ENCODE measurements at places on chromosomes 11 and 22. TPM values are rescaled to one million over a fixed set of nuclear protein-coding genes. Genes with fewer than 3 reads are reported as not detected.

- H3K27ac ChIP-seq: no peak overlapping the region
- H3K36me3 ChIP-seq: peaks cover 11% of the 10 kb centered on the region
- no peaks in the 10 kb centered on the region for H3K4me1 ChIP-seq
- DNase-seq: peak; percentile 69
- H3K27me3 ChIP-seq: no peaks in the 10 kb centered on the region
These were observed 49.7 kb upstream of the CARS1 start for GRCh38 chr11:3106736-3107524.

- no peaks in the 10 kb centered on the region for H3K36me3 ChIP-seq
- peak overlapping the region; percentile 34 for H3K27ac ChIP-seq
- no peak overlapping the region for H3K4me3 ChIP-seq
- H3K27me3 ChIP-seq: no peaks in the 10 kb centered on the region
These were observed 83.9 kb upstream of the SNX19 start for GRCh38 chr11:130999992-131000770.

GRCh38 chr11:124754309-124754708 is 2.3 kb upstream of the VSIG2 start:
- H3K4me1 ChIP-seq: peaks cover 6% of the 10 kb centered on the region
- H3K27me3 ChIP-seq: peaks cover 55% of the 10 kb centered on the region
- H3K36me3 ChIP-seq: no peaks in the 10 kb centered on the region
- no peak overlapping the region for H3K4me3 ChIP-seq

- H3K4me1 ChIP-seq: no peaks in the 10 kb centered on the region
- no peaks in the 10 kb centered on the region for H3K36me3 ChIP-seq
- H3K4me3 ChIP-seq: peak overlapping the region; percentile 15
- DNase-seq: no peak
- H3K27me3 ChIP-seq: no peaks in the 10 kb centered on the region
These were observed 50.1 kb downstream of the ACER3 start for GRCh38 chr11:76910620-76911414.

DNA sequence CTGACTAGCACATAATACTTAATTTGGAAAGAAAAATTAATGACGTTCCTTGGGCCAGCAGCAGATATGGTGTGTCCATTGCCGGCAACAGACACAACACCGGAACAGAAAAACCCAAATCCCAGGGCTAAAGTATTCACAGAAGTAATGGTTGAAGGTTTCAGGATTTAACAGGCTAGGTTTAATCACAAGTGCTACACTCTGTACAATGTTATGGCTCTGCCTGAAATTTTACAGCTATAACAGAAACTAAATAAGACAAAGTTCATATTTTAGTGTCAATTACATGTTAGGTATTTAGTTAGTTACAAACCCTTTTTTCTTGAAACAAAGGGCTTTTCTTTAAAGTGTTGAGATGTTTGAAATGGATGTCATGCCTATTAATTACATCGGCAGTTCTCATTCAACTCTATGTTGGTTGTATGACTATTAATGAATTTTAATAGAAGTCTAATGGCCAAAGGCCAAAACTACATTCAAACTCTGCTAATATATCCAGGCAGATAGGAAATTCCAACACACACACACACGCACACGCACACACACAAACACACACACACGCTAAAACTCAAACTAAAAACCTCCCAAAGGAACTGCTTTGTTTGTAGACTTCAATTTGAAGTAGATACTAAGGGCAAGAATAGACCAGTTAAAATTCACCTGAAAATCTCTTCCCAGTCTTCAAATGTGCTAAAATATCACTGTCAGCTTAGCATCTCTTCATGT is 27.8 kb upstream of the CLNS1A start:
- H3K27me3 ChIP-seq: no peaks in the 10 kb centered on the region
- no peak overlapping the region for H3K27ac ChIP-seq
- H3K4me1 ChIP-seq: peaks cover 18% of the 10 kb centered on the region
- no peak for DNase-seq

- peaks cover 29% of the 10 kb centered on the region for H3K4me1 ChIP-seq
- no peak overlapping the region for H3K4me3 ChIP-seq
- DNase-seq: peak; percentile 89
- peaks cover 15% of the 10 kb centered on the region for H3K36me3 ChIP-seq
- H3K27me3 ChIP-seq: no peaks in the 10 kb centered on the region
These were observed 14.0 kb downstream of the RAC2 start for GRCh38 chr22:37229805-37230672.

- H3K27ac ChIP-seq: peak overlapping the region; percentile 10
- peaks cover 7% of the 10 kb centered on the region for H3K27me3 ChIP-seq
- H3K4me1 ChIP-seq: peaks cover 20% of the 10 kb centered on the region
- peak; percentile 93 for DNase-seq
- no peaks in the 10 kb centered on the region for H3K36me3 ChIP-seq
These were observed 106.8 kb upstream of the CLMP start for GRCh38 chr11:123301696-123302400.

DNA sequence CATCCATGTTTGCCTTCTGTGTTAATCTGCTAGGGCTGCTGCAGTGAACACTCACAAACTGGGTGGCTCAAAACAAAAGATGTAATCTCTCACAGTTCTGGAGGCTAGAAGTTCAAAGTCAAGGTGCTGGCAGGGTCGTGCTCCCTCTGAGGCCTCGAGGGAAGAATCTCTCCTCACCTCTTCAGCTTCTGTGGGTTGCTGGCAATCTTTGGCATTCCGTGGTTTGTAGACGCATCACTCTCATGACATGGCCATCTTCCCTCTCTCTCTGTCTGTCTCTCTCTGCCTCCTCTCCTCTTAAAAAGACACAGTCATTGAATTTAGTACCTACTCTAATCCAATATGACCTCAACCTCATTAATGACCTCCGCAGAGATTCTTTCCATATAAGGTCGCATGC is 78.8 kb downstream of the TSPAN18 start:
- H3K27me3 ChIP-seq: peaks cover 69% of the 10 kb centered on the region
- H3K36me3 ChIP-seq: no peaks in the 10 kb centered on the region
- H3K4me1 ChIP-seq: no peaks in the 10 kb centered on the region
- H3K27ac ChIP-seq: no peak overlapping the region
- no peak overlapping the region for H3K4me3 ChIP-seq
- DNase-seq: no peak

DNA sequence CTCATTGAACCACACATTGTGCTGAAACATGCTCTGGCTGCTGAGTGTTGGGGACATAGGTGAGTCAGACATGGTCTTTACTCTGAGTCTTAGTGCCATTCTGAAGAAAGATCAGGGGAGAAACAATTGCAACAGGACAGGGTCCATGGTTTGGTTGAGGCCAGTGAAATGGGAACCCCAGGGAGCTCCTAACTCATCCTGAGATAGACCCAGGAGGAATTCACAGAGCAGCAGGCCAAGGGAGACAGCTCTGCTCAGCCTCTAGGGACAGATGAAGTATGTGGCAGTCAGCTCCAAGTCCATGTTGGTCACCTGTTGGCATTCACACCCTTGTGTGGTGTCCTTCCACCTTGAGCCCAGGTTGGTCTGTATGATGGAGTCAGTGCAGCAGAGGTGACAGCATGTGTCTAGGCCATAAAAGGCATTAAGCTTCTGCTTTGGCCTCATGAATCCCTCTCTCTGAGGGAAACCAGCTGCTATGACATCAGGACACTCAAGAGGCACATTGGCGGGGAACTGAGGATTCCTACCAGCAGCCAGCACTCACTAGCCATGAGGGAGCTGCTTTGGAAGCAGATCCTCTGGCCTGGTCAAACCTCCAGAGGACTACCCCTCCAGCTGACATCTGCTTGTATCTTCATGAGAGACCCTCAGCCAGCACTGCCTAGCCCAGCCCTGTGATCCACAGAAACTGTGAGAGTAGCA is 50.3 kb upstream of the MYEOV start:
- no peaks in the 10 kb centered on the region for H3K4me1 ChIP-seq
- no peak overlapping the region for H3K27ac ChIP-seq
- H3K27me3 ChIP-seq: peaks cover 18% of the 10 kb centered on the region
- H3K4me3 ChIP-seq: no peak overlapping the region

- peak; percentile 78 for DNase-seq
- H3K4me1 ChIP-seq: peaks cover 31% of the 10 kb centered on the region
- H3K4me3 ChIP-seq: no peak overlapping the region
- no peaks in the 10 kb centered on the region for H3K27me3 ChIP-seq
- no peak overlapping the region for H3K27ac ChIP-seq
These were observed 8.8 kb downstream of the CXCR5 start for GRCh38 chr11:118892514-118892913.

DNA sequence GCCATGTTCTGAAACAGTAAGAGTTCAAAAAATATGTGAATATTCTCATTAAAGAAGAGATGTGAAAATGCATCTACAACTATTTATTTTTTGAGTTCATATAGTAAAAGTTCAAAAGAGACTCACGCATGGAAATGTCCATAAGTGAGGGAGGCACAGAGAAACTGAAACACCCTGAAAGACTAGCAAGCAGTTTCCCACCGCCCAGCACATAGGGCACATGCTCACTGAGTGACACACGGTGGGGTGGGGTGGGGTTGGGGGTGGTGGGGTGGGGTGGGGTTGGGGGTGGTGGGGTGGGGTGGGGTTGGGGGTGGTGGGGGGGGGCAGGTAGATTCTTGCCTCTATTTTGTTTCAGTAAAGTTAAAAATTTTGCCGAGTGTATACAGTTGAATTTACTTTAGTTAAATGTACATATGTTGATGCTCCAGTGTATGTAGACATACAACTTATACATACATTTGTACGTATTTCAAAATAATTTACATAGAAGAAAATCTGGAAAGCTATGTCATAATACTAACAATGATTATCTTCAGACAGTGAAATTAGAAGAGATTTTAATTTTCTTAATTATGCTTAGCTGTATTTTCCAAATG is 6.3 kb downstream of the CCDC34 start:
- DNase-seq: no peak
- no peak overlapping the region for H3K4me3 ChIP-seq
- no peaks in the 10 kb centered on the region for H3K27me3 ChIP-seq
- H3K4me1 ChIP-seq: peaks cover 20% of the 10 kb centered on the region

- no peaks in the 10 kb centered on the region for H3K27me3 ChIP-seq
- no peak overlapping the region for H3K4me3 ChIP-seq
- no peak overlapping the region for H3K27ac ChIP-seq
- no peaks in the 10 kb centered on the region for H3K4me1 ChIP-seq
- peaks cover 64% of the 10 kb centered on the region for H3K36me3 ChIP-seq
- DNase-seq: peak; percentile 96
These were observed 18.4 kb downstream of the SELENOO start for GRCh38 chr22:50218996-50219727.

DNA sequence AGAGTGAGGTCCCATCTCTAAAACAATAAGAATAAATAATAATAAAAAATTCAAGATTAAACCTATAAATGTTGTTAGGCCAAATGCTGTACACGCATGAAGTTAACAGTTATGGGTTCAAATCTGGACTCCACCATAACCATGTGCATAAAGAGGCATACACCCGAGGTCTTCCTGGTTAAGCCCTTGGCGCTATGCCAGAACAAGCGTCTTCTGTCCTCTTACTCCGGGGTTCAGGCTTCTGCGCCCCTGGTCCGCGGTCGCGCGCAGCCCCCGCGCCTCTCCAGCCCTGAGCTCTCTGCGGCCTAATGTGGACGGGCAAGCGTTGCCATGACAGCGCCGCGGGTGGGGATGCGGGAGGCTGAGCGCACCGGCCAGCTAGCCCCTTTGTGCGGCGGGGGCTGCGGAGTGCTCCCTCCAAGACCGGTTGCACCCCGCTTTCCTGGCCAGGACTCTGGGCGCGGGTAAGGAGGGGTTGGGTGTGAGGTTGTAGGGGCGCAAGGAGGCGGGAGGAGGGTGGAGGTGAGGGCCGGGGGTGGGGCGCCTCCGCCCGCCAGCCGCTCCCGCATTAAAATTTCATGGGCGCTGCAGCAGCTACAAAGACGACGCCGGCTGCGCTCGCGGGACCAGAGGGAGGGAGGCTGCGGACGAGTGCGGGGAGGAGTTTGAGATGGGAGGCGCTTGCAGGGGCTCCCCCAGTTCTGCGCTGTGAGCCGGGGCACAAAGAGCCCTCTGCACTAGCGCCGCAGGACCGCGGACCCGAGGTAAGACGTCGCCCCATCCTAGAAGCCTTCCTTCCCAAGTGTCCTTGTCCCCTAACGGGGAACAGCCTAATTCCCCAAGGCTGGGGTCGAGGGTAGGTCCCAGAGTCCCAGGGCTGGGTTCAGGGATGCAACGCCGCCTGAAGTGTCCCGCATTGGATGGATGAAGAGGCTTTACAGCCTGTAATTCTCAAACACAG is at the start of gene MIAT:
TSS of gene MIAT (plus strand) at position 698 of the 961 bp plus-strand sequence.
- peak; percentile 82 for DNase-seq
- peak within 1 kb of the TSS; percentile 53 for H3K4me3 ChIP-seq
- peaks cover 19% of the 10 kb centered on the region for H3K4me1 ChIP-seq
- H3K36me3 ChIP-seq: no peaks in the 10 kb centered on the region

GRCh38 chr11:109648804-109649203 is 226.8 kb downstream of the C11orf87 start:
- no peaks in the 10 kb centered on the region for H3K4me1 ChIP-seq
- no peak overlapping the region for H3K27ac ChIP-seq
- no peak for DNase-seq
- no peak overlapping the region for H3K4me3 ChIP-seq

DNA sequence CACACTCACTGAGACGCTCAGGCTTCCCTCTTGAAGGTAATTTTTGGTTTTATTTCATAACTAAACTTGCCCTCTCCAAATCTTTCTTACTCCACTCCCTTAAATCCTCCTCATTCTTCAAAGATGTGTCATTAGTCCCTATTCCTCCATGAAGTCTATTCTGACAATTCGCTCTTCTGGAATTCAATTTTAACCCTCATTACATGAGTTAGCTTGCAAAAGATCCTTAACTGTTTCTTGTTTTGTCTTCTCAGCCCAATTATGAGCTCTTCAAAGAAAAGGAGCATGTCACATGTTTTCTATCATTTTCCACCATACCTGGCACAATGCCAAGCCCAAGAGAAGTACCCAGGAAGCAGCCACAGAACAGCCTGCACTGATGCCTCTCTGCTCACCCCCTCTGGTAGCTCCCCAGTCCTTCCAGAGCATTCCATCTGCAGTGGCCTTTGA is 13.0 kb downstream of the GALNT18 start:
- DNase-seq: no peak
- no peaks in the 10 kb centered on the region for H3K36me3 ChIP-seq
- H3K4me1 ChIP-seq: peaks cover 6% of the 10 kb centered on the region
- H3K4me3 ChIP-seq: no peak overlapping the region

- H3K4me1 ChIP-seq: peaks cover 5% of the 10 kb centered on the region
- no peaks in the 10 kb centered on the region for H3K36me3 ChIP-seq
- no peak for DNase-seq
These were observed 34.6 kb downstream of the FAM83F start for GRCh38 chr22:40029189-40029890.

- peak overlapping the region; percentile 78 for H3K27ac ChIP-seq
- H3K4me1 ChIP-seq: peaks cover 33% of the 10 kb centered on the region
- DNase-seq: peak; percentile 95
- no peaks in the 10 kb centered on the region for H3K27me3 ChIP-seq
These were observed 539.3 kb upstream of the B3GAT1 start for GRCh38 chr11:134951305-134951700.

GRCh38 chr11:74777877-74778276 is 29.2 kb downstream of the RNF169 start:
- H3K4me3 ChIP-seq: no peak overlapping the region
- H3K27ac ChIP-seq: no peak overlapping the region
- H3K27me3 ChIP-seq: no peaks in the 10 kb centered on the region
- H3K36me3 ChIP-seq: no peaks in the 10 kb centered on the region

GRCh38 chr11:65386307-65387140 is at the start of gene FRMD8:
Gene FRMD8, plus strand, starts transcription at chr11:65386637. Its CDS starts 400 bp downstream, at chr11:65387037.
- H3K27ac ChIP-seq: peak within 1 kb of the TSS; percentile 98
- H3K27me3 ChIP-seq: no peaks in the 10 kb centered on the region
- peak; percentile 99 for DNase-seq
- H3K4me3 ChIP-seq: peak within 1 kb of the TSS; percentile 79
- peaks cover 9% of the 10 kb centered on the region for H3K36me3 ChIP-seq
- peaks cover 52% of the 10 kb centered on the region for H3K4me1 ChIP-seq

GRCh38 chr11:128734103-128734831 is 40.4 kb downstream of the FLI1 start:
- H3K27me3 ChIP-seq: no peaks in the 10 kb centered on the region
- peaks cover 8% of the 10 kb centered on the region for H3K4me1 ChIP-seq
- no peak overlapping the region for H3K4me3 ChIP-seq

Gene OR4D5
- not detected for total RNA-seq

Gene FAT3
- total RNA-seq: 2.2 TPM

Gene HBB
- total RNA-seq: not detected

Gene OR5B21
- not detected for total RNA-seq

Gene MMP13
- total RNA-seq: 2.5 TPM

Gene ASRGL1
- 0.59 TPM for total RNA-seq

Gene TRIM51
- total RNA-seq: not detected
